Smooth muscle cell of the brain vasculature (primary cell): ENCODE measurements at places on chromosomes 6 and 20.
A peak's percentile ranks its signal among the peaks of the same experiment; 100 is the strongest.

DNA sequence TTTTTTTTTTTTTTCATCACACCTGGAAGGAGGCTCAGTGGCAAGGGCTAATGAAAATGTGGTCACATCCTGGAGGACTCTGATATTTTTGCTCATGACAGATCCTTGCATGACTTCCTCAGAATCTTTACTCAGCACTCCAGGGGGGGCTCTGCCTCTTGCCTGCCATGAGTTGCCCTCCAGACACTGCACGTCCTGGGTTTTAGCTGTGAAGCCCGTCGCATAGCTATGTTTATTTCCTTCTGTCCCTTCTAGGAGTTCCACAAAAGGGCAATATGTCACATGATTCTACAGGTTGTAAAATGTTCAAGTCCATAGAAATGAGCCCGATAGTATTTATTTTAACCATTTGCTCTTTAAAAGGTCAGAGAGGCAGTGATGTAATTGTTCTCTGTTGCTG is 18.2 kb downstream of the MAS1 start:
- no peak for DNase-seq

GRCh38 chr6:31037169-31037568 is 26.9 kb downstream of the MUC22 start:
- DNase-seq = no peak

- DNase-seq = peak; percentile 31
These were observed 130.6 kb upstream of the C6orf118 start for GRCh38 chr6:165439928-165440554.

GRCh38 chr20:5827098-5827853 is 77.1 kb downstream of the SHLD1 start:
- no peak for DNase-seq

DNA sequence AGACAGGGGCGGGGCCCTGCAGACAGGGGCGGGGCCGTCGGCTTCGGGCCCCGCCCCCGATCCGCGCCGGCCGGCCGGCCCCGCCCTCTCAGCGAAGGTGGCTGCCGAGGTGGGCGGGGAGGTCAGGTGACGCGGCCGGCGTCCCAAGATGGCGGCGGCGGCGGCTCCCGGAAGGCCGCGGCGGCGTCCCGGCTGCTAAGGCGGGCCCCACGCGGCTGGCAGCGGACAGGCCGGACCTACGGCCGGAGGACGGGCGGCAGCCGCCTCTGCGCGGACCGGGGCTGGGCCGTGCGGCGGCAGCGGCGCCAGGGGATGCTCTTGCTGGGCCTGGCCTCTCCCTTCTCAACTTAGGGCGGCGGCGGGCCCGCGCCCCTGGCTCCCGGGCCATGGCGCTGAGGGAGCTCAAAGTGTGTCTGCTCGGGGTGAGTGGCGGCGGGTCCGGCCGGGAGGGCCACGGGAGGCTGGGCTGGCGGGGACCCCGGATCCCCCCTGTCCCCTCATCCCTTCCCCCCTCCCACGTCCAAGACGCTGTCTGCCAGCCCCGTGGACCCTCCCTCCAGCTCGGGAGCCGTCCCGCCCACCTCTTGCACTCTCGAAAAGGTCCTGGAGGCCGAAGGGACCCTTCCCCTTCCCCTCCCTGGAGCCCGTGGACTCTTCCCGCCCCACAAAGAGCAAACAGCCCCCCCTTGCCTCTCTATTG is at the start of gene RAB22A:
Gene RAB22A (plus strand): TSS at position 125 of the 700 bp plus-strand sequence. CDS start 262 bp downstream, at position 387.
- DNase-seq = peak; percentile 56

GRCh38 chr6:30019819-30020218 is 41.2 kb upstream of the POLR1H start:
- no peak for DNase-seq

- no peak for DNase-seq
These were observed 158.6 kb upstream of the PREP start for GRCh38 chr6:105561486-105561885.

DNA sequence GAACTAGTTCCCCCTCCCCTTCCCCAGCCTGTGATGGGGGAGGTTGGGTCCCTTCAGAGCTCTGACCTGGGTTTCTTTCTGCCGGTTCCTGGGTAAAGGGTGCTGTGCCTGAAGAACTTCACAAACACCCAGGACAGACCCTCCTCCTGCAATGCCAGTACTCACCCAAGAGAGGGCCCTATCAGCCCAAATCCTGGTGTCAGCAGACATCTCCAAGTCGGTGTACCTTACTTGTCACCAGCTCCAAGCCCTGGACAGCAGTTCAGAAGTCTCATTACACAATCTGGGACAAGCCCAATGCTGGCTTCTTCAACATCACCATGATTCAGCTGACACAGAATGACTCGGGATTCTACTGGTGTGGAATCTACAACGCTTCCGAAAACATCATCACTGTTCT is 467 bp downstream of the TREML4 start:
- no peak for DNase-seq

GRCh38 chr20:35226884-35227681 is 593 bp downstream of the MMP24 start:
- DNase-seq = no peak

- DNase-seq = no peak
These were observed 309.3 kb downstream of the HDGFL1 start for GRCh38 chr6:22878706-22879105.

DNA sequence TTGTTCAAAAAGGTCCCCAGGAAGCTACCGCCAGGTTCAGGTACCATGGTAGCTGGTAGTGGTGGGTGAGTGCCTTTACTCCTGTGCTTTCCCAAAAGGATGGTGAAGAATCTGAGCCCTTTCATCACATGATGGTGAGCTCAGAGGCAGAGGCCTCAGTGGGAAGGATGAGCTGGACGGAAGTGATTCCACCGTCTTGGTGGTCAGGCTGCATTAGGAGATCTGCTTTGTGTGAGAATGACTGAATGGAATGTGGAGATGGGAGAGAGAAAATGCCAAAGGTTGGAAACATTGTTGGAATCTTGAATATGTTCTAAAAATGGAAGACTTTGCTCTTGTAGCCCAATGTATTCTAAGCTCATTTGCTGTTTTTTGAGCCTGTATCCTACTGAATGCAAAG is 108.1 kb upstream of the SCP2D1 start:
- peak; percentile 54 for DNase-seq

- DNase-seq = no peak
These were observed 558.8 kb downstream of the KIF16B start for GRCh38 chr20:16014436-16014835.

- DNase-seq = no peak
These were observed 130.6 kb downstream of the TBX18 start for GRCh38 chr6:84633771-84634170.

DNA sequence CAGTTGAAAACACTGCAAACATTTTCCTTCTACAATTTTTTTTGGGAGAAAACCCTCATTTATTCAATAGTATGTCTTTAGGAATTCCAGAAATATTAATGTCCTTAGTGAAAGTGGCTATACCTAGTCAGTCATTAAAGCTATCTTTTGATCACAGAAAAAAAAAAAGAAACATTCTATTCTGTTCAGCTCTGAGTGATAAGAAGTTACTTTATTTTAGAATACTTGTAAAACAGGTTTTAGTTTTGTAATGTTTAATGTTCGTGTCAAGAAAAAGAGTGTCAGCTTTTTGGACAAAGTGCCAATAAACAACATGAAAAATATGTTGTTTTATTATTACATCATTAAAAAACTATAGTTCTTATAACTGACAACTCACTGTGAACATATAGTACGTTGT is 240.4 kb downstream of the OGFRL1 start:
- DNase-seq = no peak

DNA sequence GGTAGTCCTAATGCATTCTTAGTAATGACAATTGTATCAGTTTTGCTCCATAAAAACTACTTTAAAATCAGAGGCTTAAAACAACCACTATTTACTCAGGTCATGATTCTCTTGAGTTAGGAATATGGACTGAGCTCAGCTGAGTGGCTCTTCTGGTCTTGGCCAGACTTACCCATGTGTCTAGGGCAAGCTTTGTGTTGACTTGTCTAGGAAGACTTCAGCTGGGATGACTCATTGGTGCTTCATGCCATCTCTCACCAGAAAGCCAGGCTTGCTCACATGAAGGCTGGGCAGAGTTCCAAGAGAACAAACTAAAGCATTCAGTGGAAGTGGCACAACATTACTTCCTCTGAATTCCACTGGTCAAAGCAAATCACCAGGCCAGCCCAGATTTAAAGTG is 155.3 kb downstream of the DHX35 start:
- no peak for DNase-seq

DNA sequence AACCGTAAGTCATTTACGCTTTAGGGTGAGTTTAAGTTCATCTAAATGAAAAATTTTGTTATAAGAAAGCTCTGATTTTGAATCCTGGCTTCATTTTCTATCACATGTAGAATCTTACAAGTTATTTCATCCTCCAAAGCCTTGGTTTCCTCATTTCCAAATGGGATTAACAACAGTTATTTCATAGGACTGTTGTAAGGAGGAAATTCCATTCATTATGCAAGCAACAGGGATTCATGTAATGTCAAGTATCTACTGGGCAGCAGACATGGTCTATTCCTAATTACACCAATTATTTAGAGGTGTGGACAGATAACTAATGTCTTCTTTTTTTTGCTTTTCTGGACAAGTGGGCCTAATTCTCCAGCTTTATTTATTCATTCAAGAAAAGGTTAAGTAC is 154.0 kb downstream of the PDSS2 start:
- no peak for DNase-seq
